ENCODE measurements at places on chromosomes 12 and 14.

DNA sequence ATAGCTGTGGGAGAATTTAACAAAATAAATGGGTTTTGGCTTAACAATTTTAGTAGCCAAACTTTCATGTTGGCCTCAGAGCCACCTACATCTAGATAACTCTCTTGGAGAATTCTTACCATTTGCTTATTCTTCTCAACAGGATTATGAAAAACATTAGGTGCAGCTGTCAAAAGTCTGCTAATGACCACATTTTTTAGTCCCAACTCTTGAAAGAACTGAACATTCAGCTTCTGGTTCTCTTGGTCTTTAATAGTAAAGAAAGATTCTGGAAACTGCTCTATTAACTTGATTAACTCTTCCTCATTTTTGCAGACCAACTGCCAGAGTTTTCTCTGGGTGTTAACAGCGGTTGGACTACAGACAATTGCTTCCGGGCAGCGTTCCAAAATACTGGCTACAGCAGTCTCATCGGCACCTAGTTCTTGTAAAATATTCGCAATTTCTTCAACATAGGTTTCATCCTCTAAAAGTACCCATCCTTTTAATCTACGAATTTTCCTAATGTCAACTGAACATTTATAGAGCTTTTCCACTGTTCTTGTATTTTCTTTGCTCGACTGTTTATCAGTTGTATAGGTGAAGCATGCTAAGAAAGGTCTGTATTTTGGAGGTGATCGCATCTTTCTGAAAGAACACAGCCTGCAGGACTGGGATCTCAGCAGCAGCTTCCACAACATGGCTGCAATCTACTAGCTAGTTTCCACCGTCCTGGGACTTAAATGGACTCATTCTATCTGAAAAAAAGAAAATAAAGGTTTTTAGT, 8.7 kb downstream of the MTERF2 start:
- no peak for DNase-seq

DNA sequence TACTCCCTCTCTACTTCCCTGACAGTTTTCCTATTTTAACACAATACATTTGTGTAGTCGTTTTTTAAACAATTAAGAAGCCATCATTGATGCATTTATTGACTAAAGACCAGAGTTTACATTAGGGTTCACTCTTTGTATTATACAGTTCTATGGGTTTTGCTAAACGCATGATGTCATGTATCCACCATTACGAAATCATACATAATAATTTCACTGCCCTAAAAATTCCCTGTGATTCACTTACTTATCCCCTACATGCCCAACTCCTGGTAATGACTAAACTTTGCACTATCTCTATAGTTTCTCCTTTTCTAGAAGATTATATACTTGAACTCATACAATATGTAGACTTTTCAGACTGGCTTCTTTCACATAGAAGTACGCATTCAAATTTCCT, 1016.5 kb upstream of the FOXG1 start:
- no peak for DNase-seq

- no peak for DNase-seq
These were observed 45.4 kb downstream of the YAF2 start for GRCh38 chr12:42192686-42193085.

- DNase-seq = no peak
These were observed 67.2 kb downstream of the NOS1 start for GRCh38 chr12:117294189-117294603.

GRCh38 chr12:58359084-58359483, 417.7 kb downstream of the ATP23 start:
- no peak for DNase-seq

- no peak for DNase-seq
These were observed 15.7 kb downstream of the VPS37B start for GRCh38 chr12:122880155-122880667.

- DNase-seq = no peak
These were observed 436.1 kb downstream of the TMEM121 start for GRCh38 chr14:105962532-105962931.

GRCh38 chr12:109804820-109805761, 28.1 kb downstream of the TRPV4 start:
- DNase-seq = peak; percentile 60

DNA sequence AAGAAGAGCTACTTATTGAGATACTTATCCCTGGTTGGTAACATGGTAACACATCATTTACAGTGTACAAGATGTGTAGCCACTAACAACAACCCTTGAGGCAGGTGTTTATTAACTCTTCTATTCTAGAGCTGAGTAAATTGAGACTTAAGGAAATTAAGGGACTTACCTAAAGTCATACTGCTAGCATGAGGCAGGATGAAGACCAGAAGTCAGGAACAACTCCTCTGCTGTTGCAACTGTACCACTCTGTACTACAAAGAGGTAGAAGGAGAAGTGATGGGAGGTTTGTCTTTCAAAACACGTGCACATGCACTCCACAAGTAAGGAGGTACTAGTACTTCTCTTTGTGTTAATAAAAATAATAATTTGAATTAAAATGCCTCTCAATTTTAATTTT, 79.9 kb downstream of the LLPH start:
- DNase-seq = no peak

DNA sequence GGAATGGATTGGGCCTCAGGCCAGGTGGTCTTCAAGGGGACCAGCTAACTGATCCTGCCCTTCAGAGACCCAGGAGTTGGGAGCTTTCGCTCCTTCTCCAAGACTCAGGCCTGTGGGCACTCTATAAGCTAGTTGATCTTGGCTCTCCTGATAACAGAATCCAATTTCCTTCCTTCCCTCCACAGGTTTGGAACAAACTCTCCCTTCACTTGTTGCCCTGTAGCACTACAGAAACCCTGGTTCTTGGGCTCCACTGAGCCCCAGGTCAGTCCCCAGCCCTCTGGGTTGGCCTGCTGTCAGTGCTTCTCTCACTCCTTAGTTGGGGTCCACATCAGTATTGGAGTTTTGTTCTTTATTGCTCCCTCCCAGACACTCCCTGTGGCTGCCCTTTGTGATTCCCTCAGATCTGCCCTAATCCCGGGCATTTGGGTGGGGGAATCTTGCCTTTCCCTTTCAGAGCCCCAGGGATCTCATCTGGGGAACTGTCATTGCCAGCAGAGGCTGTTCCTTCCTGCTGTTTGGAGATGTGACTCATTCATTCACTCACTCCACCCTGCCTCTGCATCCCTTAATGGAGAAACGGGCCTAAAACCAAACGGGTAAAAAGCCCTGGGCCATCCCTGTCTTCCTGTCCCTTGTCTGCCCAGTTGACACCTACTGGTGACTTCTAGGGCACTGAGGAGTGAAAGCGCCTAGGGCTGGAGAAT, 4.4 kb upstream of the GPD1 start:
- DNase-seq = no peak

DNA sequence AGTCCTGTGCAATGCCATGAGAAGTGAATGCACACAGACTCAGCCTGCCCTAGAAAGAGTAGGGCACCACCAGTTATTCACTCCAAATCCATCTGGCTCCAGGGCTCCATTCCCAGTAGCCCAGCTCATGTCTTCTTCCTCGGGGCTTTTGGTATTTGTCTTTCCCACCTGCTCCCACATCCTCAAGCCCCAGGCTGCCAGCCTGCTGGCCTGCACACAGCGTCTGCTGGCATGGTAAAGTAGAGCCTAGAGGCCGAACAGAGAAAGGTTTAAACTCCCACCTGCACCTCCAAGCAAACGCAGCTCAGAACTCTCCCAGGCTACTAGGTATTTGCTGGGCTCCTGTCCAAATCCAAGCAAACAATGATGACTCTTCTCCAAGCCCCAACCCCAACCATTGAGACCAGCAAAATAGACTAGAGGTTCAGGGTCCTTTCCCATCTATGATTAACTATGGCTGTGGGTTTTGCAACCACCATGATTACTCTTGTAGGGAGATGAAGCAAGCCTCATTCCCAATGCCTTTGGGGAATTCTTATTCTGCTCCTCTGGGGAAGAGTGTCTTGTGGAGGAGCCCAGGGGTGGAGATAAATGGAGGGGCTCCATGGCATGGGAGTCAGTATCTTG, 5.2 kb upstream of the VDR start:
- no peak for DNase-seq

DNA sequence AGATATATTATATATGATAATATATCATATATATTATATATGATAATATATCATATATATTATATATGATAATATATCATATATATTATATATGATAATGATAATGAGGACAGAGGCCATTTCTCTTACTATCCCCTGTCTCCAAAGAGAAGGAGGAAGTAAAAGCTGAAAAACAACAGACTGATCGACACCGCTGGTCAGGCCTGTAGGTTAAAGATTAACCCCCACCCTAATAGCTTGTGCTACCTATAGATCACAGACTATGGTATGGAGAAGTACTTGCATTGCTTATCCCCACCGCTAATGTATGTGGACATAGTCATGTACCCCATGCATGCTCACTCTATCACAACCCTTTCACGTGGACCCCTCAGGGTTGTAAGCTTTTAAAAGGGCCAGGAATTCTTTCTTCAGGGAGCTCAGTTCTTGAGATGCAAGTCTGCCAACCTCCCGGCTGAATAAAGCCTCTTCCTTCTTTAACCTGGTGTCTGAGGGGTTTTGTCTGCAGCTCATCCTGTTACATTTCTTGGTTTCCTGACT, 786.1 kb upstream of the TMEM132C start:
- DNase-seq = no peak

- DNase-seq = no peak
These were observed 4.6 kb downstream of the KIF26A start for GRCh38 chr14:104142946-104143470.

DNA sequence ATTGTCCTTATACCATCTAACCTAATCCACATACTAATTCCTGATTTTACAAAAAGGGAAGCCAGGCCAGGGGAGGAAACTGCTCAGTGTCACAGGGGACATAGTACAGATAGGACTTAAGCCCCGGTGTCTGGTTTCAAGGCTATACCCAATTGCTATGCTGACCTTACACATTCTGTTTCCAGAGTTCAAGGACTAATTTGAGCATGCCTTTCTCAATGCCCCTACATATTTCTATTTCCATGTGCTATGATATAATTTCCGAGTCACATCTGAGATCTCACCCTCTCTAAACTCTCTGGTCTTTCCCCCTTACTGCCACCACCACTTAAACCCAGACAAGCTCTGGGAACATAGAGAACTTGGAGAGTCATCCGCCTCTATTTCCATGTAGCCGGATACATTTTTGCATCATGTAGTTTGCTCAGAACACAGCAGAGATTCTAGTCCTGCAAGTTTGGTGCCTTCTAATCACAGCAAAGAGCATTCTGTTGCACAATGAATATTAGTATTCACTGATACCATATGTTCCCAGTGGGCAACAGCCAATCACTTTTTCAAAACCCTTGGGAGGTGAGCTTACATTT, 34.2 kb downstream of the PPM1H start:
- no peak for DNase-seq

DNA sequence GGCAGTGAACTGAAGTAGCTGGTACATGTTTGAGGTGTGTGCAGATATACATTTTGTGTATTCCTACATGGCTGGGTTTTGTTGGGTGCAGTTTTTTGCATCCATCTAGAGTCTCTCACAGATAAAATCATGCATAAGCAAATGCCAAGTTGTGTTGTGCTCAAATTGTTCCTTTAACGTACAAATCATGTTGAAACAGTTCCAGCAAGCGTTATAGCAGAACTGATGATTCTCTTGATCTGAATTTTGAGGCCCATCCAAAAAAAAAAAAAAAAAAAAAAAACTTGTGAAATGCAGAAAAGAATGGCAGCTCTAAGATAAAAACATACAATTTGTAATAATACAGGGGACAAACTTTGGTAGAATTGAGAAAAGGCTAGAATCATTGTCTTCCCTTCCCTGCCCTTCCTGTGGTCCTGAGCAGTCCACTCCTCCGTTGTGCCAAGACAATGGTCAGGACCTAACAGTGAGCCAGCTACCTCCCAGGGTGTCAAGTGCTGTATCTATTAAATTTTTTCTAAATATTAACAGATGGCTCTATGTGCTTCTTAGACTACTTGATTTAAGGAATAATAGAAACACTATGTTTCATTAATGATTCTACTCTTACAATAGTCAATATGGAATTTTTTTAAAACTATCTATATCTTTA, 122.1 kb downstream of the PLEKHA5 start:
- DNase-seq = no peak

DNA sequence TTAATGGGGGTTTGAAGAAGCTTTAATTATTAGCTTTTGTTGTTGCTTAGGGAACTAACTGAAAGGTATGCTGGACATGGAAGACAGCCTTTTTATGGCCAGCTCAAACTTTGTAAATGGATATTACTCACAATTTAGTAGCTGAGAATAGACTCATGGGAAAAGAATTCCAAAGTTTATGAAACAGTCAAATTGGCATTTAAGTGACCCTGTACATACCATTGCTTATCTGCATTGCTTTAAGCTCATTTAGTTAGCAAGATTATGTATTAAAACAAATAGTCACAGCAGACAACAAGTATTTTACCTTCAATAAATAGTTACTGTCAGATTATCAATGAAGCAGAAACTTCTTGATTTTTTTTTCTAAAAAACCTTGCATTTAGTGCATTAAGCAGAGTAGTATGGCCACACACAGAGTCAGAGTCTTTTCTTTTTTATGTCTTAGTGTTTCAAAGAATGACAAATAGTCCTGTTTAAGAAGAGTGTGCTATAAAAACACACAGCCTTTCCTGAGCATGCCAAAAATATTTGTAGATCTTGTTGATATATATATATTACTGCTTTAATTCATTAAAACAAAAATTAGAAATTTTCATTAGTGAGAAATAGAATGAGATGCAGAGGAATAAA, 102.2 kb downstream of the TTC6 start:
- DNase-seq = no peak

- no peak for DNase-seq
These were observed 139.2 kb downstream of the KIF26A start for GRCh38 chr14:104277416-104278213.

DNA sequence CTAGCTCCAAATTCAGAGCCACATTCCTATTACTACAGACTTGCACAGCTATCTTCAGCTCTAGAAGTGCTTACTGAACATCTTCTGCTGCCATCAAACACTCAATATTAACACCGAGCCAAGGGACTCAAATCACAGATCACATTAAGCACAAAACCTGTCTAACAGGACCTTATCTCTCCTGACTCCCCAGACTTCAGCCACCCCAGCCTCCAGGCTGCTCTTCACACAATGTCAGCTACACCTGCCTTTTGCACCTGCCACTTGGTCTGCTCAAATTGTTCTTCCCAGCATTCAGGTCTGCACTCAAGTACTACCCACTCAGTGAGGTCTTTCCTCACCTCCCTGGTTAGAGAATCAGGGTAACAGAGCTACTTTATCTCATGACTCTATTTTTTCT, 57.1 kb downstream of the GALC start:
- no peak for DNase-seq

DNA sequence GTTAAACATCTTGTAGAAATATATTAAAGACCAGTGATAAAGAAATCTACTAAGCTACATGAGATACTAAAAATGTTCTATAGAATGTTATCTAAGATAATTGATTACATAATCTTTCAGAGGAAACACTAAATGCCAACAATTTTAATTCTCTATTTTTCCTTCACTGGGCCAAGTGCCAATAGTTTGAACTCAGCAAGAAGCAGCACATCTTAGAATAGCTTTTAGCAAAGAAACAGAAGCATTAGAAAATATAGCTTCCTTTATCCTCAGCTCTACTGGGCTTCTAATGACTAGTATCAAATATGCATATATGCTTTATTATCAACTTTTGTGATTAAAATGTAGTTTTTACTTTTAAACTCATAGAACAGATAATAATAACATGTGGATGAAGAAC, 461.4 kb upstream of the USP15 start:
- DNase-seq = no peak

Measured in activated CD4-positive, alpha-beta T cell treated with anti-CD3 and anti-CD28 coated beads, Interleukin-2, amount 50 U/mL, for 16 hours (primary cell).